ENCODE measurements at places on chromosomes 3 and 15. TPM values are rescaled to one million over a fixed set of nuclear protein-coding genes. Genes with fewer than 3 reads are reported as not detected.

The PGBD4 gene
- total RNA-seq = 0.82 TPM

GRCh38 chr3:154583086-154583634, 153.2 kb upstream of the GPR149 start:
- ATAC-seq = no peak

The RTP1 gene
- total RNA-seq = not detected

The KCNMB2 gene
- total RNA-seq = 1.3 TPM

The FSIP1 gene
- 2.2 TPM for total RNA-seq

DNA sequence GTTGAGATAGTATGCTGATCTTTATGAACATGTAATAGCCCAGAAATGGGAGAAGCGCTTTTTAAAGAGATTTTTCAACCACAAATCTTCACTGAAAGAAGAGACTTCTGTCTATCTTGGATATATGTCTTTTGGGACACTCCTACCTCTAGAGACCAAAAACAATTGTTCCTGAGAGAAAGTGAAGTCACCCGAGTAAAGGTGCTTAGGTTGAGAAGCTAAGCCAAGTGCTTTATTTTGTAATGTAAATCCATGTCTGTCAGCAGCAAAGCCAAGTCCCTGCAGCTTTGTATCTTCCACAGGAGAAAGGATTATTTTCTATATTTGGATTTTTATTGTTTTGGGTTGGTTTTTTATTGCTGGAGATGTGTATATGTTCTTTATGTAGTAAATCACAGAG, 32.1 kb upstream of the B3GALNT1 start:
- ATAC-seq = no peak

GRCh38 chr3:69090021-69090420, 5.3 kb downstream of the ARL6IP5 start:
- ATAC-seq = peak; percentile 8

The FEZF2 gene
- total RNA-seq = not detected

- no peak for ATAC-seq
Observed at GRCh38 chr15:92810418-92811138, 89.5 kb upstream of the CHD2 start.

The GNAT1 gene
- total RNA-seq = not detected

DNA sequence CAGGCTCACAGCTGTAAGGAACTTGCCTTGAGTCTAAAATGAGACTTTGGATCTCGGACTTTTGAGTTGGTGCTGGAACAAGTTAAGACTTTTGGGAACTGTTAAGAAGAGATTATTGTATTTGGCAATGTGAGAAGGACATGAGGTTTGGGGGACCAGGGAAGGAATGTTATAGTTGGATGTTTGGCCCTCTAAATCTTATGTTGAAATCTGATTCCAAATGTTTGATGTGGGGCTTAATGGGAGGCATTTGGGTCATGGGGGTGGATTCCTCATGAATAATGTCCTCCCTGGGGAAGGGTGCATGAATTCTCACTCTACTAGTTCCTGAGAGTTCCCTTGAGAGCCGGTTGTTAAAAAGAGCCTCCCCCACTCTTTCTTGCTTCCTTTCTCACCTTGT, 18.5 kb upstream of the CHCHD6 start:
- no peak for ATAC-seq

- peak; percentile 63 for ATAC-seq
Observed at GRCh38 chr15:78979456-78980320, 34.8 kb upstream of the CTSH start.

DNA sequence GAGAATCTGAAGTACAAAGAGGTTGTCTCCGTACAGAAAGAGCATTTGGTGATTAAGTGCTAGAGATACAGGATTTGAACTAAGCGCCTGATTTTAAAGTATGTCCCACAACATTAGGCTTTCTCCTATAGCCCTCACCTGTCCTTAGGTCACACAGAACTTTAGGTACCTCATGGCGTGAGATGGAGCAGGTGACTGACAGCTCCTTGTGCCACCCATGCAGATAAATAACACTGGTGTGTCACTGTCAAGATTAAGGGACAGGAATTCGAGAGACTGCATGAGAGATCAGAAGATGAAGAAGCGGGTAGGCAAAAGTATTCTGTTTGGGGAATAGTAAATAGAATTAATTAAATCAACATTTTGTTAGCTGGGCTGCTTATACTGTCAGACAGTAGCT, 1.1 kb downstream of the BLM start:
- no peak for ATAC-seq

- no peak for ATAC-seq
Observed at GRCh38 chr3:52032702-52033408, 23.5 kb downstream of the DUSP7 start.

The KCNAB1 gene
- 1.5 TPM for total RNA-seq

DNA sequence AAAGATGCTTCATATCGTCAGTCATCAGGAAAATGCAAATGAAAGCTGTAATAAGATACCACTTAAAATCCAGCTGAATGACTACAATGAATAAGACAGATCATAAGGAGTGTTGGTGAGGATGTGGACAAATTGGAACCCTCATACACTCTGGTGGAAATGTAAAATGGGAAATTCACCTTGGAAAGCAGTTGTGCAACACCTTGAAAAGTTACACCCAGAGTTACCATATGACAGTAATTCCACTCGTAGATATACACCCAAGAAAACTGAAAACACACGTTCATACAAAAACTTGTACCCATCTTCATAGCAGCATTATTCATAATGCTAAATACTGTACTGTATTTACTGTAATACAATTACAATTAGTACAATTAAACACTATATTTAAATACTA, 2.3 kb downstream of the TTC23 start:
- ATAC-seq = no peak

DNA sequence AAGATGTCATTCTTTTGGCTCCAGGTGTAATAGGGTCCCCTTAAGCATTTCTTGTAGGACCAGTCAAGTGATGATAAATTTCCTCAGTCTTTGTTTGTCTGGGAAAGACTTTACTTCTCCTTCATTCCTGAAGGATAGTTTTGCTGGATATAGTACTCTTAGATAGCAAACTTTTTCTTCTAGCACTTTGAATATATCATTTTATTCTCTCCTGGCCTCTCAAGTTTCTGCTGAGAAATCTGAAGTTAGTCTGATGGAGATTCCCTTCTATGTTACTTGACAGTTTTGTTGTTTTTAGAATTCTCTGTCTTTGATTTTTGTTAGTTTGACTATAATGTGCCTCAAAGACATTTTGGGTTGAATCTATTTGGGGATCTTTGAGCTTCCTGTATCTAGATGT, 181.2 kb upstream of the HES1 start:
- no peak for ATAC-seq

- ATAC-seq = peak; percentile 43
Observed at GRCh38 chr15:24878153-24878552, 76.6 kb upstream of the SNRPN start.

DNA sequence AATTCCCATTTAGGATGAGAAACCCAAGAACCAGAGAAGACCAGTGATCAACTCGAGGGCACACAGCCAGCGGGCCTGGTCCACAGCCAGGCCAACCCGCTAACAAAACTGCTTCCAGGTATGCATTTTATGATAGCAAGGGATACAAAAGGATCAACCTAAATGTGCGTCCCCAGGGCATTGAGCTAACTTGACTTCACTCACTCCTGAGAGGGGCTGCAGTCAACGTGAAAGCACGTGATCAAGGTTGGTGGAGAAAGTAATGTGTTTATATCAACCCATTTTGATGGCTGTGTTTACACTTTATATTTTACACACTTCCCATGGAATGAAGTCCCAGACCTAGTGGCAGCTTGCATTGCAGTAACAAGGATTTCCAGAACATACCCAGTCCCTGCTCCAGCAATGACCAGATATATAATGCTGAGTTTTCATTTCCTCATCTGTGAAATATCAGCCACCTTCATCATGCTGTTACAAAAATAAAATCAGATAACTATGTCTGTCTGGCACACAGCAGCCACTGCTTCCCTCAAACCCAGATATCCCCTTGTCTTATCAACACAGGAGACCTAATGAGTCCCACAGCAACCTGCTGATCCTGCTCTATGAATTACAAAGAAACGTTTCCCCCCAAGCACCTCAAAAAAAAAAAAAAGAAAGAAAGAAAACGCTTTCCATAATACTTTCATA, 2.0 kb downstream of the KLHL6 start:
- no peak for ATAC-seq

- ATAC-seq = no peak
Observed at GRCh38 chr3:19105826-19106225, 42.5 kb upstream of the KCNH8 start.

DNA sequence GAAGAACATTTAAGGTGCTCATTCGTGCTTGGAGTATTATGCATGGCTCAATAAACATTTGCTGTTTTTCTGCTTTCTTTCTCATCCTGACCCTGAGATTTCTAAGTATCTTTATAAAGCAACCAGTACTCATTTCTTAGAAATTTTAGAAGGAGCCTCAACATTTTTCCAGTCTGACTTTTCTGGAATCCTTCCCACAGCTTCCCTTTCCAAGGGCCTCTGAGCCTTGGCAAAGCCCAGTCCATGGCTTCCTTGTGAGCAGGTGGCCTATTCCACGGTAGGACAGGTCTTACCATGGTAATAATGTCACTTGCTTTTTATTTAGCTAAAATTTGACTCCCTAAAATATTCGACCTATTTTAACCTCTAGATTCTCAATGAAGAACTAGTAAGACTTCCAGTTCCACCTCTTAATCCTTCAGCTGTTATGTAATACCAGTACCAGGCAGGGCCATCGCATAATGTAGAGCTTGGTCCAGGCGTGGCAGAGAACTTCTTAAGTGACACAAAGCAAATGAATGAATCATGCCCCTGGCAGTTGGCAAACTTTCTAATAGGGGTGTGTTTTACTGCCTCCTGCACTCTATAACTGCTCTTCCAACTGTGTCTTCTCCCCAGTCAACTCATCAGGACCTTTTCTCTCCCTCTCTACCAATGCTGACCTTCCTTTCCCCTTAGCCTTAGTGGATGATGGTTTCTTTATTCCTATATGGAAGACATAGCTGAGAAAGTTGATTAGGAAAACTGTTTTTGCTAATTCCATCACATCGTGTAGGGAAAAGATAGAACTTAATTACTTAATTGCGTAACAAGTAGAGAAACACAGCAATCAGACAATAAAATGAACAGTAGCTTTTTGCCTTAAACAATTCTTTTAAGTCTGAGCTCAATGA, 894 bp upstream of the TM4SF4 start:
- ATAC-seq = peak; percentile 61

DNA sequence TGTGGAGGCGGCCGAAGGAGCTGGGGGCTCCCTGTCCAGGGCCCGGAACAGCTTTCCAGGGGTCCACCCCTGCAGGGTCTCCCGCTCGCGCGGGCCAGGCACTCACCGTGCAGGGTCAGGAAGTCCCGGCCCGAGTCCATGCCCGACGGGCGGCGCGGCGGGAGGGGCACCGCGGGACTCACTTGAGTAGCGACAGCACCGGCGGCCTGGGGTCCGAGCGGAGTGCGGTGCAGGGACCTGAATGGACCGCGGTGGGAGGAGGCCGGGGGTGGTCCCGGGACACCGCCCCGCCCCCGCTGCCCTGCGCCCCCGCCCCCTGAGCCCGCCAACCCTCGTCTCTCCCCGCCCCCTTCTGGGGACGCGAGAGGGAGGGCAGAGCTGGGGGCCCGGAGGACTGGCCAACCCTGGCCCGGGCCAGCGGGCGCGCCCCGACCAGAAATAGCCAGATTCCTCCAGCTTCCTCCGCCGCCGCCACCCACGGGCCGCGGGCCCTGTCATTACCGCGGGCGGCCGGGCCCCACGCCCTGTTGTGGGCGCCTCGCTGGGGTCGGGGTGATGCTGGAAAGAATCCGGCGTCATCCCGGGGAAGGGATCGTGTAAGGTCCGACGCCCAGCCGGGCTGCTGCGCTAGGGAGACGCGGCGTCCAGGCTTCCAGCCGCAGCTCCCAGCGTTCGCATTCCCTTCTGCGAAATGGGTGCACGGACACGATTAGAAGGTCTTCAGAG, at the start of gene PLCD1:
Gene PLCD1 (minus strand): TSS at position 243 of the 726 bp plus-strand sequence. CDS start 103 bp downstream, at position 140.
- peak; percentile 60 for ATAC-seq

Measured in gastroesophageal sphincter (tissue), 4 donors.